ENCODE measurements at places on chromosomes 7 and 10.
A peak's percentile ranks its signal among the peaks of the same experiment; 100 is the strongest.

DNA sequence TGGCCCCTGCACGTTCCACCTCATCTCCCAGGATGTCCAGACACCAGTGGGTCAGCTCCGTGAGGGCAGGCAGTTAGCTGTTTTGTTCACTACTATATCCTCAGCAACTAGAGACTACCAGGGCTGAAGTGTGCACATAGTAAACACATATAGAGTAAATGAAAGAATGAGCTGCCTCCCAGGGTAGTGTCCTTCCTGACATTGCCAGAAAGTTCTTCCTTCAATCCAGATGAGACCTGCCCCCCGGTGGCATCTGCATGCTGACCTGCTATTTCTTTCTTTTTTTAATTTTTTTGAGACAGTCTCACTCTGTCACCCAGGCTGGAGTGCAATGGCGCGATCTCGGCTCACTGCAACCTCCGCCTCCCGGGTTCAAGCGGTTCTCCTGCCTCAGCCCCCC, 14.0 kb upstream of the ARPC1A start:
- DNase-seq: no peak

GRCh38 chr10:132589015-132589414, 51.4 kb downstream of the INPP5A start:
- no peak for DNase-seq

DNA sequence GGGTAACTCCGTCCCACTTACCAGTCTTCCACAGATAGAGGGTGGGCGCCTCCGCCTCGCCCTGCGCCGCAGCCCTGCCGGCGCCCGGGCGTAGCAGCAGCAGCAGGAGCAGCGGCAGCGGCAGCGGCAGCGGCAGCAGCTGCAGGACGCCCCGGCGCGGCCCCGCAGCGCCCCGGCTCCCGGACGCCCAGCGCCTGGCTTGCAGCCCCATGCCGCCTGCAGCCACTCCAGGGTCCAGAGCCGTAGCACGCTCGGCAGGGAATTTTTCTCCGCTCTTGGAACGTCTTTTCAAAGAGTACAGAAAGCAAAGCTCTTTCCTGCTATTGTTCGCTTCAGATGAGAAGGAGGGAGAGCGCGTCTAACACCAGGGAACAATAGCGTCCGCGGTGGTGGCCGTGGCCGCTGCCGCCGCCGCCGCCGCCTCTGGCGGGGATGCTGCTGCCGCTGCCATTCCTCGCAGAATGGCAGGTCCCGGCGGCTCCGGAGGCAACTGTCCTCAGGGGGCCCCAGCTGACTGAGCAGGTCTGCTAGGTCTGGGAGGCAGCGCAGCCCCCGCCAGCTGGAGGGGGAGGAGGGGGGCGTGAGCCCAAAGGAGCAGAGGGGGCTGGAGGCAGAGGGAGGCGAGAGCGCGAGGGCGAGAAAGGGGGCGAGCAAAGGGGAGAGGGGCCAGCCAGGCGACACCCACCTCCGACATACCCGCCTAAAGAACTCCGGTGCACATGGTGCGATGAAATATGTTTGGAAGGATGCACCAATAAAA, at the start of gene THSD7A:
Gene THSD7A, minus strand, starts transcription at position 463 of the 760 bp plus-strand sequence. Its CDS starts 252 bp downstream, at position 211.
- DNase-seq: peak; percentile 55

- DNase-seq: no peak
These were observed 196.7 kb downstream of the KLF6 start for GRCh38 chr10:3588346-3588745.

- no peak for DNase-seq
These were observed 186.5 kb upstream of the TMEM72 start for GRCh38 chr10:44724415-44725174.

DNA sequence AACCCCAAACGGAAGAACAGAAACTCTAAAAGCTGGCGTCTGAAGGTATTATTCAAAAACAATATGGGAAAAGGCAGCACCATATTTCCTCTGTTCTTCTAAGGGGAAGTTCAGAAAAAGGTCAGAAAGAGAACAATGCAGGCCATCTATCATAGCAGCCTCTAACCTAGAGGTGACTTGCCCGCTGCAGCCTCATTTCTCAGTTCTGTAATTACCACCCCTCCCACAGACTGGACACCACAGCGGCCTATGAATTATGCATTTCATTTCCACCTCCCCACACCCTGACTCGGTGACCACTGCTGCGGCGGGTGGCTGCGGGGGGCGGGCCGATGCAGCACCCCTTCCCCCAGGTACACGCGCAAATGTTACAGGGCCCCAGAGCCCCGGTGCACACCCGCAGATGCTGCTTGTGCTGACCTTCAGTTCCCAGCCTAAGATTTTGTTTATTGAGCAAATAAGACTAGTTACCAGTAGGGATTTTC, 125.5 kb downstream of the CLEC2L start:
- DNase-seq: peak; percentile 42

DNA sequence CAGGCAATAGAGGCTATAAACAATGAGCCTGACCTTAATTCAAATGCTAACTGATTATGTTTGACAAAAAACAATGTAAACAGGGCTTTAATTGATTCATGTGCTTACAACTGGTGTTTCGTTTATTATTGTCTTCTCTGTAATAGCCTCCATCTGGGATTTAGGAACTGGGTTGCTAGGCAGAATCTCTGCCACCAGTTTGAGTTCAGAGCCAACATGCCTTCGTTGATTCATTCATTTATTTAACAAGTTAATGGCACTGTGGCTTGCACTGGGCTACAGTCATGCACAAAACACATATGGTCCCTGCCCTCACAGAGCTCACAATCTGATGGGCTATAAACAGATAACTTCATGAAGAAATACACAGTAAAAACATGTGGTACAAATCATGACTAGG, 19.6 kb upstream of the CDHR3 start:
- no peak for DNase-seq

DNA sequence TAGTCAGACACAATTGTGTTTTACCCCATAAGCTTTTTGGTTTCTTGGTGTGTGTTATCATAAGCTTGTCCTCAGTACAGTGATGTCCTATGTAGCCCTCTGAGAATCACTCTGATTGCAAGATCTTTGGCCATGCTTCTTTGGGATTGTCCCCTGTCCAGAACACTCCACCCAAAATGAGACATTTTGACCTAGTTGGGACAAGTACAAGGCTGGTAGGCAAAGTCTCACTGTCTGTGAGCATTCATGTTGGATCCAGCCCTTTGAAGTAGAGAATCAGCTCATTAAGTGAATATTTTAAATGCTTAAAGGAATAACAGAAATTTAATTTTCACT, 28.9 kb upstream of the PCGF5 start:
- DNase-seq: no peak

GRCh38 chr10:85648279-85648754, 718.3 kb downstream of the GRID1 start:
- no peak for DNase-seq

DNA sequence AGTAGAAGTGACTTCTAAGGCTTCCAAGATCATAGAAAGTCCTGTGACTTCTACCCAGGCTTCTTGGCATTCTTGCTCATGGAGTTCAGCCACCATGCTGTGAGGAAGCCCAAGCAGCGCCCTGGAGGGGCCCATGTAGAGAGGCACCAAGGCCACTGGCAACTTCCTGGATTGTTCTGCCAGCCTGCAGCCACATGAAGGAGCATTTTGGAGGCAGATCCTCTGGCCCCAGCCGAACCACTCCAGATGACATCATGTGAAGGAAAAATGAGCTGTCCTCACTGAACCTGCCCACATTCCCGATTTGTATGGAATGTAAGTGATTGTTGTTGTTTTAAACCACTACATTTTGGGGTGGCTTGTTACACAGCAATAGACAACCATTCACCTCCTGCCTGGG, 51.5 kb upstream of the MNX1 start:
- no peak for DNase-seq

DNA sequence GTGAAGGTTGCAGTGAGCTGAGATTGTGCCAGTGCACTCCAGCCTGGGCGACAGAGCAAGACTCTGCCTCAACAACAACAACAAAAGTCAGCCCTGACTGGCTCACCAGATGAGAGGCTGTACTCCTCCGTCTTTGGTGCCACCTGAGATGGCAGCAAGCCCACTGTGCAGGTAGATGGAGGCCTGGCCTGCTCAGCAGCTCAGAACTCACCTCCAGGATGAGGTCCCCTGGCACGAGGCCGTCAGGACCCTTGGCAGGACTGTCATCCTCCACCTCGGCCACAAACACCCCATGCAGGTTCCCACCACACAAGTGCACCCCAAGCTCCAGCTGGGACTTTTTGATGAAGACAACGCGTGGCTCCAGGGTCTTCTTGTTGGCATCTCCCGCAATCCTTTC, 117.2 kb downstream of the DLG5 start:
- no peak for DNase-seq

- no peak for DNase-seq
These were observed 2.1 kb downstream of the CAMK2G start for GRCh38 chr10:73872190-73872710.

- no peak for DNase-seq
These were observed 112.9 kb upstream of the CAV2 start for GRCh38 chr7:116386674-116387073.

GRCh38 chr10:95279042-95279820, 11.6 kb downstream of the PDLIM1 start:
- DNase-seq: no peak

DNA sequence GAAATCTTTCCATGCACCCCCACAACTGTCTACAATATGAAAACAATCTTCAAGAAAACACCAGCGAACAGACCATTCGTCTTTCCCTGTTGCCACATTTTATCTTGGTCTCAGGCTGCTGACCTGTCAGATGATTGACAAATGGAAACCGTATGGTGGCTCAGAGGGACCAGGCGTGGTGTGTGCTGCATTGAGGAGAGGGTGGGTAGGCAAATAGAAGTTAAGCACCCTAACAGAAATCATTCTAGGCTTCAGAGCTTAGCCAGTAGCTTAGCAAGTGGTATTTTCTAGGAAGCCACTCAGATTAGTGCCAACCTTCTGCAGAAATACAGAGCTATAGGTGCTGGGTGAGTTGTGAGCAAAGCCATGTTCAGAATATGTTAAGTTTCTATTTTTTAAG, 114.9 kb downstream of the DPP6 start:
- DNase-seq: no peak

DNA sequence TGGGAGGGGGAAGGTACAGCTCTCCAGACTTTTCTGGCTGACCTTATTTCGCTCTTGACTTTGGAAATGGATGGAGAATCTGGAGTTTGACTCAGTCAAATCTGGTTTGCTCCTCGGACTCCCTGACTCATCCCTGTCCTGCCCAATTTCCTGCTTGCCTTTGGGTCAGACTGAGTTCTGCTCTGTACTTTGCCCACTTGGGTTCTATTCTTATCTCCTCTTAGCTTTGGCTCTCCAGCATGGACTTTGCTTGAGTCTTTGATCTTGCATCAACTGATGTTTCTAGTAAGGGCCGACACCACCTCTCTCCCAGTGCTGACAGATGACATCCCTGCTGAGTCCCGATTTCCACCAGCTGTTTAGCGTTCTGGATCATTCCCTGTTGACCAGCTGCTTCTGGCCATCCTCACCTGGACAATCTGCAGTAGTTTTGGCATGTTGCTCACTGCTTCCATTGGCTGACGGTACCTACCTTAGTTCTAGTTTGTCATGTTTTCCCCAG, 335.3 kb downstream of the SUGCT start:
- DNase-seq: no peak

GRCh38 chr10:14659626-14660196, 115.0 kb downstream of the FAM107B start:
- DNase-seq: peak; percentile 36

- no peak for DNase-seq
These were observed 103.2 kb downstream of the NRBF2 start for GRCh38 chr10:63236113-63236935.

DNA sequence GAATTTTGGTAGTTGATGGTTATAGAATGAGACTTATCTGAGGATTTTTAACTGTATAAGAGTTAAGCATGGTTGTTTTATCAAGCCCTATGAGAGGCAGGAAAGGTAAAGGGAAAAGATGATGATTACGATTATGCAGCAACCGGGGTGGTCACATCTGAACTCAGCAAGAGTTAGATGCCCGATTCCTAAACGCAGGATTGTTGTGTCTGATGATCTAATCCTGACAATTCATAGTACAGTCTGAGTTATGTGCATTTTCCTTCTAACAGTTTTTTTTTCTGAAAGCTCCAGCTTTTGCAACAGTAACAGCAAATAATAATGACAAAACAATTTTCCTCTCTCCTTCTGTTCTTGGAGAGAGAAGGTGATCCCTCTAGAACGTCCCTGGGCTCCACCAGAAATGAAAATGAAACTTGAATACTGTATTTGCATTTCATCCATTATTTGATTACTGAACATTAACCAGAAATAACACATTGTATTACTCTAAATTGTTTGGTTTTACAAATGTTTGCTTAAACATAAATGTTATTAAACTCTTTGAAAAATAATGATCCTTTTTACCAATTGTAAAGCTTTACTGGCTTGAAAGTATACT, 176.5 kb upstream of the CCDC6 start:
- no peak for DNase-seq

DNA sequence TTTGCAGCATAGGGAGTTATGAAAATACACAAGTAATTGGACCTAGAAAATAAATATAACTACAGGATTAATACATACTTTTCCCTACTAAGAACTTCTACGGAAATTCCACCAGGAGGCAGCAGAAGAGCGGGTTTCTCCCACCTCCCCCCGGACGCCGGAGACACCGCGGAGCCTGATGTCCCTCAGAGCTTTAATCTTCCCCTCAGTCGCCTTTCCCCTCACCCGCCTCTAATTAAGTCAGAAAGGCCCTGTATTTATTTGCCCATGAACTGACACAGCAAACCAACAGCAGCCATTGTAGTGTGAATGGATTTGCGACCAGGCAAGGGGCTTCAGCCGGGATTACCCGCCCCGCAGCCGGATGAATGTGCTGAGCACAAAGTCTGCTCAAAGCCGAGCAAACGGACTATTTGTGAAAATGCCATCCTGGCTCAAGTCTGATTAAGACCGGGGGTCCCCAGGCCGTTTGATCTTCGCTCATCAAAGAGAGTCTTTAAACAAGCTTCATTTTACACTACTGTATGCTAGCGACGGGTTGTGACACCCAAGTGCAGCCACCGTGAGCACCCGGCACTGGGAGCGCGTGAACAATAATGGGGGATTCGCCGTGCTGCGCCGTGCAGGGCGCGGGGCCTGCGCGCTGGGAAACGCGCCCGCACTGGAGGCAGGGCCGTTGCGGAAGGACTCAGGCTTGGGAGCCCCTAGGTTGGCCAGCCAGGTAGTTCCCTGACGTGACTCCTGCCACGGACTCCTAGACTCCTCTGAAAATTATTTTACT, 5.6 kb upstream of the DKK1 start:
- peak; percentile 66 for DNase-seq

DNA sequence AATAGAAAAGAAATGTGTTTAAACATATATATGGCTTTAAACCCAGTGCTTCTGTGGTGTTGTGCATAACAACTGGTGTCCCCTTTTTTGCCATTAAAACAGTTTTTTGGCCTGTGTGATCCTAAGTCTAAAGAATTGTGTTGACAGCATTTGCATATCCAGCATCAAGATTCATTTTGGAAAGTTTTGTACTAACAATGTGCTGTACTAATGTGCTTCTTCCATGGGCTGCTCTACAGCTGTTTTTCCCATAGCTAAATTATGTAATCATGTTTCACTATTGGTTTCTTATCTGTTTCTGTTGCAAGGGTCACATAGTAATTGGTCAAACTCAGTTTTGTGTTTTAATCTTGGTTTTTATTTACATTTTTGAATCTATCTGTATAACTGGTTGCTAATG, 5.5 kb downstream of the CNNM2 start:
- DNase-seq: no peak

- no peak for DNase-seq
These were observed 103.0 kb downstream of the ITIH5 start for GRCh38 chr10:7563770-7564169.
